ENCODE measurements at places on chromosomes 3 and 15. TPM values are rescaled to one million over a fixed set of nuclear protein-coding genes. Genes with fewer than 3 reads are reported as not detected.

Gene SLC12A1
- not detected for total RNA-seq

Gene BCL2A1
- 0.13 TPM for total RNA-seq

GRCh38 chr3:48655606-48656005, 7.1 kb downstream of the CELSR3 start:
- no peak for DNase-seq

GRCh38 chr3:58260733-58261132, 23.1 kb downstream of the ABHD6 start:
- no peak for DNase-seq

DNA sequence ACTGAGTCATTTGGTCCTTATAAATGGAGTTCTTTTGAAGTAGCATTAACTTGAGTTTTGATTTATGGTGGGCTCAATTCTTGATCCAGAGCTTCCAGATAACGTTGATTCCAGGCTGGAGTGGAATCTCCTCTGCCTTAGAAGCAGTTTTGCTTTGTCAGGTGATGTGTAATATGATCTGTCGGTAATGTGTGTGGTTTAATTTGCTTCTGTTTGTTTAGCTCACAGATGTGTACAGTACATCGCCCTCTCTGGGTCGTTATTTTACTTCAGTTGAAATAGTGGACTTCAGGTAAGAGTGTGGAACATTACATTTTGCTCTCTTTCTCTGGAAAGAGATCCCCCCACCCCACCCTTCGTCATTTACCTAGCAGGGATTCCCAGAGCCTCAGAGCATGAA, 23.1 kb downstream of the C3orf52 start:
- DNase-seq: no peak

- no peak for DNase-seq
These were observed 66.0 kb downstream of the TRIM71 start for GRCh38 chr3:32883817-32884216.

GRCh38 chr3:9179826-9180763, 69.4 kb downstream of the SRGAP3 start:
- DNase-seq: no peak

GRCh38 chr3:181316482-181316881, 326.9 kb upstream of the DNAJC19 start:
- peak; percentile 31 for DNase-seq

DNA sequence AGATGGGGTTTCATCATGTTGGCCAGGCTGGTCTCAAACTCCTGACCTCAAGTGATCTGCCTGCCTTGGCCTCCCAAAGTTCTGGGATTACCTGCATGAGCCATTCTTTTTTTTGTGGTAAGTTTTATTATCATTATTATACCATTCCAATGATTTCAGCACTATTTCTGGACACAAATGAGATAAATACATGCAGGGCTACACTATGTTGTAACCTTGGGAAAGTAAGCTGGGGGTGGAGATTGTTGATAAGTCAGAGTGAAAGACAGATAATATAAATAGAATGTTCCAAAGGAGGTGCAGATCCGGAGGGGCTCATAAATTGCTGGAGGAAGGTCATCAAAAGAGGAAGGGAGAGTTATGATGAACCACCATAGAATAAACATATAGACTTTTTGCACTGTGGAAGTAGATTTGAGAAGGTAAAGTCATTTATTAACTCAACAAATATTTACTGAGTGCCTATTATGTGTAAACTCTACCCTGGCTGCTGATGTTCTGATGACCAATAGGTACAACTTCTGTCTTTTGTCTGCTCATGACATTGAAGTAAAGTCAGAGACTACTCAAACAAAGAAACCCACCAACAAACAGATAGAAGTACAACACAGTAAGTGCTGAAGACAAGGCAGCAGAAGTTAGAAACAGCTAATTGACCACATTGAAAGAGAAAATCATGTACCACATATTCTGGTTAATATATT, 478.9 kb upstream of the GOLIM4 start:
- DNase-seq: no peak

GRCh38 chr15:52798529-52799101, 8.5 kb upstream of the ONECUT1 start:
- DNase-seq: no peak

DNA sequence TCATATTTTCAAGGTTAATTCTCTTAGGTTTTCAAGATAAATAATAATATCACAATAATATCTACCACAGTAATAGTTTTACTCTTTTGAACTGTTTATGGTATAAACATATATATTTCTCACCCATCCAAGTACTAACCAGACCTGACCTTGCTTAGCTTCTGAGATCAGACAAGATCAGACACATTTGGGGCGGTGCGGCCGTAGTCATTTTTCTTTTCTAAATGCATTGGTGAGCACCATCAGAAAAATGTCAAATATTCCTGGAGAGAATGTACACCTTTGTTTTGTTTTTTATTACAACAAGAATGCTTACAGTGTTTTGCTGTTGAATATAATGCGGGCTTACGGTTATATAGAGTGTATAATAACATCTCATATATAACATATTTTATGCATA, 267.8 kb downstream of the ADAMTS17 start:
- DNase-seq: no peak

GRCh38 chr3:28057539-28057938, 183.9 kb upstream of the CMC1 start:
- no peak for DNase-seq
